NCI-H1930 (cell line): ENCODE measurements at places on chromosomes 12 and 14.

DNA sequence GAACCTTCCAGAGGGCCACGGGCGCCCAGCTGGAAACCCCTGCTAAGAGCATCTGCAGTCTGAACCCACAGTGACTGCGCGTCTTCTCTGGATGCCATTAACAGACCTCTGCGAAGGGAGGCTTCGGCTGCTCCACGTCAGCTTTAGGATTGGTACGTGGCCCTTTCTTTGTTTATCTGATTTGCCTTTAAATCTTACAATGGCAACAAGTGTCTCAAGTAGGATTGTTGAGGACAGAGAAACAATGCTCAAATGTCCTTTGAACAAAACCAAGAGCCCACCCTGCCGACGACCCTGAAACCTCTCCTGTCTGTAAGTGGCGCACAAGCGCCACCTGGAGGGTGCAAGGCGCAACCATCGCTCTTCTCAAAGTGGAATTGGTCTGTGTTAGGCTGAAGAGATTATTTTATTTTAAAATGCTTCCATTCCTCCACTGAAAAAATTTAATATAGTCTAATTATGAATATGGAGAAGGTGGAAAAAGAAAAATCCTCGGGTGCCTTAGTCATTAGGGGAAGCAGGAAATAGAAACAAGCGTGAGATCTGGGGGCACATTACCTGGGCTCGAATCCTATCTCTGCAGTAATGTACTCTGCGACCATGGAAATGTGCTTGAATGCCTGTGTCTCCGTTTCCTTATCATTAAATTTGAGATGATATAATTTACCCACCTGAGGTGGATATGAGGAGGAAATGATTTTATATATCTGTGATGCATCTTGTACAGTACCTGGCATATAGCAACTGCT, 82.6 kb upstream of the PTPRB start:
- DNase-seq = peak; percentile 27

DNA sequence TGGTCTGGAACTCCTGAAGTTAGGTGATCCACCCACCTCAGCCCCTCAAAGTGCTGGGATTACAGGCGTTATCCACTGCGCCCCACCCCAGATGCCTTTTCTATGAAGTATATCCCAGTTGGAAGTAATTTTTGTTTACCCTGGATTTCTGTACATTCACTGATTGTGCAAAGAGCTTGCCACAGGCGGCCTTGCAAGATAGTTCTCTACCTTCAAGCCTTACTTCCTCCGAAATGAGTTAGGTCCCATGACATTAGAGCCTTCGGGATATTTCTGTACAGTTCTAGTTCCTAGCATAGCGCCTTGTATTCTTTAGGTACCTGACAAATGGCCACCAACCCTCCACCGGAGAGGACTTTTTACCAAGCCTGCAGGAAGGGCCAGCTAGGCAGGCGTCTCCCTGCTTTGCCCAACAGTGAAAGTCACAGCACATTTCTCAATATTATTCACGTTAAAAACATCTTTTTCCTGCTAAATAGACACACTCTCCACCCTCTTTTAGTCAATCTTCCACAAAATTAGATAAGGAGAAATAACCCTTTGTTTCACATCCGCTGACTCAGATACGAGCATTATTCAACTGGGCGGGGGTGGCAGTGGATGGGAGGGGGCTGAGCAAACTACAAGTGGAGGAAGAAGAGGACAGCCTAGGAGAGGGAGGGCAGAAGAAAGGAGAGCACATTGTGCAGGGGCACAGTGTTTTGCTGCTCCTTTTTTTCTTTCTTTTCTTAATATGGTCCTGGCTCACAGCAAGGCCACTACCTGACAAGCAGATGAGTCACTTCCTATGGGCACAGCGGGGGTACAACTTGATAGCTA, 40.0 kb upstream of the CAPRIN2 start:
- DNase-seq = no peak

- no peak for DNase-seq
Observed at GRCh38 chr12:108543652-108544051, 17.3 kb downstream of the SART3 start.

GRCh38 chr12:82527165-82527780, 159.4 kb upstream of the TMTC2 start:
- peak; percentile 2 for DNase-seq

GRCh38 chr12:52049286-52049685, 2.0 kb upstream of the NR4A1 start:
- DNase-seq = no peak

DNA sequence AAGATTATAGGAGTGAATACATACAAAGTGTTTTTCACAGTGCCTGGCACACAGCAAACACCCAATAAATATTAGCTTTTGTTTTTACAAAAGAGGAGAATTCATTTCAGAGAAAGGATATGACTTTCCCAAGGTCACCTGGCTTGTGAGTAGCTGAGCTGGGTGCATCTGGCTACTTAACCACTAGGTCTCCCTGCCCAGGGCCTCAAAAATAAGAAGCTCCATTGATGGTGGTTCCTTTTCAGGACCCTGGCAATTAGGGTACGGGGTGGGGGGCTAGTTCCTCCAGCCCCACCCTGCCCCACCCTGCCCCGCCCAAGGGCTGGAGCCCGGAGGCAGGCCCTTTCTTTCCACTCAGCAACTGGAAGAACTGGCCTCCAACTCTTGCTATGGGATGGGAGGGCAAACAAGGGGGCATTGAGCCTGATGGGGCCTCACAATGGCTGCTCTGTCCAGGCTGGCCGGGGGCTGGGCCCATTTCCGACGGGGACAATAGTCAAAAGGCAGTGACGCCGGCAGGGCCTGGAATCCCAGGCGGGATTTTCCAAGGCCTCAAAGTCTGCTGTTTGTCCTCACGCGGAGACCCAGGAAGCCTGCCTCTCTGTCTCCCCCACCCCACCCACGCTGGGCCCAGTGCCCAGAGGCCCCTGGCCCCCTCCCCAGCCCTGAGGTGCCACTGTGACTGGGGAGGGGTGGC, 8.2 kb upstream of the ATG101 start:
- no peak for DNase-seq

DNA sequence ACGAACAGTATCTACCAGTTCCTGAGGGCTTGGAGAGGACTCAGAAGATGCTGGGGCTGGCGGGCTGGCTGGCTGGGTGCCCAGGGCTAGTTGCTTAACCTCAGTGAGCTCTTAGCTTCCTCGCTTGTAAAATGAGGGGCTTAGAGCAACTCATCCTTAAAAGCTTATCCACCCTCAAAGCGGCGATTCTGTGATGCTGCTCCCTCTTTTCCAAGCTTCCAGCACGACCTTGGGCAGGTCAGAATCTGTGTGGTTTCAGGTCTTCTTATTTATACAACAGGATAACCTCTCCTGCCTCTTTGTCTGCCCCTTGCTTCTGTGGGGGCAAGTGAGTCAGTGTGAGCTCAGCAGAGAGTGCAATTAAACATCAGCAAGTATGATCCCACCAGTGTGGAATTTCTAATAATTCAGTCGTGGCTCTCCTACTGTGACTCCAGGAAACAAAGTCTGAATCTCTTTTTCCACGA, 281.8 kb downstream of the KSR2 start:
- no peak for DNase-seq

DNA sequence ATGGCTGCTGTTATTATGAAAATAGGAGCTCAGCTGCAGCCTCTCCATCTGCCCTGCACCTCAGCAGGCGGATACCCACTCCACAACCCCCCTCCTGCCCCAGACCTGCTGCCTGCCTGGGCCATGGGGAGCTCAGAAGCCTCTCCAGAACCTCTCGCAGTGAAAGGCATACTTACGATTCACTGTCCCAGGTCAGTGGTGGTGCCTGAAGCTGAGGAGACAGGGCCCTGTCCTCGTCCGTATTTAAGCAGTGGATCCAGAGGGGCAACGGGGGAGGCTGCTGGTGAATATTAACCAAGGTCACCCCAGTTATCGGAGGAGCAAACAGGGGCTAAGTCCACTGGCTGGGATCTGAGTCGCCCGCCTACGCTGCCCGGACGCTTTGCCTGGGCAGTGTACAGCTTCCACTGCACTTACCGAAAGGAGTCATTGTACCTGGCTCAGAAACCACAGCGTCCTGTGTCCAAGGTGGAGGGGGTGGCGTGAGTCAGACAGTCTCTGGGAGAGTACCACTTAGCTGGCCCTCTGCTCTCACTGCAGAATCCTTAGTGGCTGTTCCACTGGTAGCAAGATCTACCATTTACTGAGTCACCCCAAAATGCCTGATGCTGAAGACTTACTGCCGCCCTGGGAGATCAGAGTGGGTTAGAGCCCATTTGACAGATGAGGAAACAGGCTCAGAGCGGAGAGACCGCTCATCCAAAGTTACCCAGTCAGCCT, at the start of gene SERPINA1:
SERPINA1 (minus strand) TSS at position 219 of the 720 bp plus-strand sequence. CDS start 5,365 bp downstream, outside the sequence.
- DNase-seq = no peak

DNA sequence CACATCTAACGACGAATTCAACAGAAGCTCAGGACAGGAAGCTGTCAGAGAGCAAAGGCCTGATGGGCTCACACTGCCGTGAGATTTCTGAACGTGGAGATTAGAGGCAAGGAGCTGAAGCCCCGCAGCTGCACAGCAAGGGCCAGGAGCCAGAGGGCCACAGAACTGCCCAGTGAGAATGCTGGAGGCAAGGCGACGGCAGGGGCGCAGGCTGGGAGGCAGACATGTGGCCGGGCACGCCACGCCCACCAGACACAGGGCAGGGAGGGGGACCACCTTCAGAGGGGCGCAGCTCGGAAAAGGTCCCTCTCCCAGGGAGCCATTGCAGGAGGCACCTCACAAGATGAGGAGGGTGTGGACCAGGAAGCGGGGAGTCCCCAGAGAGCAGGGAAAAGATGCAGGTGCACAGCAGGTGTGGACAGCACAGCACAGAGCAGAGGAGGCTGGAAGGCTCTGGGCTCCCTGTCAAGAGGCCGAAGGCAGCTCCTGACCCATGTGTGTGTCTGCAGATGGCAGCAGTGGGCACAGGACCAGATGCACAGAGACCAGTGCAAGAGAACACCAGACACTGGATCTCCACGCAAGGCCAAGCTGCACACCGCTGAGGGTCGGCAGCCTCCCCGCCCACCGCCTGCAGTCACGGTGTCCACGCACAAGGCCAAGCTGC, 23.0 kb downstream of the BTBD6 start:
- no peak for DNase-seq

- no peak for DNase-seq
Observed at GRCh38 chr14:104326848-104327247, 188.5 kb downstream of the KIF26A start.

DNA sequence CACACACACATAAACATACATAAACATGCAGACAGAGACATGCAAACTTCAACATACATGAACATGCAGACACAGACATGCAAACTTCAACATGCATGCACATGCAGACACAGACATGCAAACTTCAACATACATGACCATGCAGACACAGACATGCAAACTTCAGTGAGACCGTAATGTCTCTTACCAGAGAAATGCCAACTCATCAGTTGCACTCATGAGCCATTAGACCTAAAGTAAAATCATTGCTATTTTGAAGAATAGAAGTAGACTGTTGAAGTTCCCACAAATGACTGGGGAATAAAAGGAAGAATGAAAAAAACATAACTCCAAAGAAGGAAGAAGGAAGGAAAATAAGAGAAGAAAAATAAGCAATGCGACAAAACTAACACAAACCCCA, 1044.0 kb upstream of the TMEM132C start:
- DNase-seq = no peak

- DNase-seq = no peak
Observed at GRCh38 chr12:107567876-107568619, 117.6 kb upstream of the PWP1 start.

GRCh38 chr12:11785712-11786111, 136.2 kb downstream of the ETV6 start:
- no peak for DNase-seq

DNA sequence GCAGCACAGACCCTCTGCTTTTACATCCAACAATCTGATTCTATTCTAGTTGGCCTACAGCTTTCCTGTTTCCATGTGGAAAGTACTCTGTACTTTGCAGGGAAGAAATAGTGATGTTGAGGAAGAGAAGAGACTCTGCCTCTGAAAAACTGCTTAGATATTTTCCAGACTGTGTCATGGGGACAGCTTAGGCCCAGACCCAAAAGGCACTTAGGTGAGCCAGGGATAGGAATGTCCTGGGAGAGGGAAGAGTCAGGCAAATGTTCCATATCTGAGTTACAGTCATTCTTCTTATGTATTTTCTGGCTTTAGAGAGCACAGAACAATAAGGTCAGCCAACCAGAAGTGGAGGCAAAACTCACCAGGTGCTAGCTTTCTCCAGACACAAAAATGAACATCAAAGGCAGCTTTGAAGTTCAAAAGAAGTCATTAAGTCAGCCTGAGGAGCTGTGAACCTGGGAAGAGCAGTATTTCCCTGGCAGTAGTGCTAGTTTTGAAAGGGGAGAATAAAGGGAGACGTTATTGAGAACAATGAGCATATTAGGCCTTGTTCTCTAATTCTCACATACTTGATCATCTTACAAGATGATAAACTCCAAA, 199.7 kb upstream of the LMNTD1 start:
- DNase-seq = no peak

DNA sequence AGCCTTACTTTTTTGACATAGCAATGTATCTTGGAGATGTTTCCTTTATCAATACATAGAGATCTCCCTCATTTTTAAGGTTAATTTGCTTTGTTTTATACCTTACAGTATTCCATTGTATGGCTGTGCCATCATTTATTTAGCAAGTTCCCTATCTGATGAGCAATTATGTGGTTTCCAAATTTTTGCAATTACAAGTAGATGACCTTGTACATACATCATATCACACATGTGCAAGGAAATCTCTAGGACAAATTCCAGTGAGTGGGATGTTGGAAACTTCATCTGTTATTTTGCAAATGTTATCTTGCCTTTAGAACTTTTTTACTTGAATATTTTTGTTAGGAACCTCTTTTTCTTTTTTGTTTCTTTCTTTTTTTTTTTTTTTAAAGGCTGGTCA, 49.7 kb downstream of the DRAM1 start:
- no peak for DNase-seq

GRCh38 chr14:35068238-35069012, 22.4 kb downstream of the FAM177A1 start:
- DNase-seq = no peak

GRCh38 chr14:70567791-70568190, 32.7 kb downstream of the MED6 start:
- DNase-seq = no peak

DNA sequence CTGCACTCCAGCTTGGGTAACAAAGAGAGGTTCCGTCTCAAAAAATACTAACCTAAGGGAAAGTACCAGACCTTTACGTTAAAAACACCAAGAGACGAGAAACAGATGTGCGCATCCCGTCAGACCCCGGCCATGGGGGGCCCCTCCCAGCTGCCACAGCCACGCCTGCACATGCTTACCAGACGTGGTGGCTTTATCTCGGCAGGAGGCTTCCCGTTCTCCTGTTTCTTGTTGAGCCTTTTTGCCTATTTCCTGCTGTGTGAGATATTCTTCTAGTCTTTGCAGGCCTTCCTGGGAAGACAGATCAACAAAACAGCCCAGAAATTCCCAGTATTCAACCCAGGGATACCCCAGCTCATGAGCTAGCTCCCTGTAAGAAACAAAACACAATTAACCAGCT, 23.6 kb downstream of the PGAM5 start:
- no peak for DNase-seq

- no peak for DNase-seq
Observed at GRCh38 chr14:33452995-33453394, 497.9 kb downstream of the EGLN3 start.

- DNase-seq = no peak
Observed at GRCh38 chr12:6093764-6094163, 30.7 kb downstream of the VWF start.
